Activated CD8-positive, alpha-beta memory T cell treated with anti-CD3 and anti-CD28 coated beads for 48 hours (primary cell): ENCODE measurements at places on chromosomes 2 and 18.
A peak's percentile ranks its signal among the peaks of the same experiment; 100 is the strongest.

DNA sequence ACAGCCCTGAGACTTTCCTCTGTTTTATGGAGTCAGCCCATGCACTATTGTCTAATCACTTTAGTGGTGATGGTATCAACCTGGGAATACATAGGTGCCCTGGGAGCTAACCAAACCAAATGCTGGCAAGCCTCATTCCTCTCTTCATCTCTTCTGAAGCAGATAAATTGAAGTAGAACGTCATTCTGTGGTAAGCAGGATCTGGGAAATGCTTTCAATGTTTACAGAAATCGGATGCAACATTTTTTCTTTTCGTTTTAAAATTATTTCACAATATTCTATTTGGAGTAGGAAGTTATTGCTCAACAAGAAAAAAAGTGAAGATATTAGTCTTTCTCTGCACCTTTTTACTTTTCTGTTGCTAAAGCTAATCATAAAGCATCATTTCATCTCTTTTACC is 114.2 kb downstream of the RBMS1 start:
- no peak for DNase-seq

GRCh38 chr18:2656981-2657512 is 1.5 kb downstream of the SMCHD1 start:
- DNase-seq, result no peak

- peak; percentile 73 for DNase-seq
Observed at GRCh38 chr2:86790676-86791572, at the start of gene CD8A. CD8A (minus strand) TSS chr2:86790913; CDS start chr2:86790825, 88 bp downstream.

DNA sequence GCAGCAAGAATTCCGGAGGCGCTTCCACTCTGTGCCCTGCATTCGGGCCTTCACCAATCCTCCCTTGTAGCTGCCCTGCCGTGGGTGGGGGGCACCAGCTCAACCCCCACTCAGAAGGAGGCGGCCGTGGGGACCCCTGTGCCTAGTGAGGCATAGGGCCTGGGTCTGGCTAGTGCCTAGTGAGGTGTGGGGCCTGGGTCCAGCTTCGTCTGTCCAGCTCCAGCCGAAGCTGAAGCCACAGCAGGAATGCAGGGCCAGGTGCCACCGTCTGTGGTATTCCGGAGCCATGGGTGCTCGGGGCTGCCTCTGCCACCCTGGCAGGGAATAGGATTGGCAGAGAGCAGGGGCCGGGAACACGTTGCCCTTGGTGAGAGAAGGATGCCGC is 12.3 kb downstream of the ODC1 start:
- no peak for DNase-seq

DNA sequence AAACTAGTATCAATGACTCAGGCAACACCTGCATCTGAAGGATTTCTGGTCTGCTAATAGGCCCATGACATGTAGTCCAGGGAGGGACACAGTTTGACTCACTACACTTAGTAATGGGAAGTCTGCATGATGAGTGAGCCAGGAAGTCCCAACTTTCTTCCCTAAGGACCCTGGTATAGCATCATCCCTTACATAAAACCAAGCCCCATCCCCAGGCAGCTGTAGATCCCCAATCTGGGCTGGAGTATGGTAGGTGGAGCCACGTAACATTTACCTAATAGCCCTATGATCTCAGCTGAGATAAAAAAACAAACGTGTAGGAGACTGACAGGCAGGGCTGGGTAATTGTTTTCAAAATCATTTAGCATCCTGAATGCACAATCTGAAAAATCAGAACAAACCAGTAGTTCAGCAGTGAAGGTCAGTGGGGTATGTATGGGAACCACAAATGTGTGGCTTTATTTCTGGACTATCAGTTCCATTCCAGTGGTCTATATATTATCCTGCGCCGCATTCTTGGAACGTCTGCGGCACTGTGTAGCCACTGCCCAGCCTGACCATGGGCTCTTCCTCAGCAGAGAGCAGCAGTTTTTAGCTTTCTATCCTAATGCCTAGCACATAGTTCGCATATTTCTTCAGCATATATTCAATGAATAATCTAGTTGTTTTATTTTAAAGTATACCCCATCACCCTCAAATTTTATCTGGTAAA is 33.5 kb downstream of the EPB41L3 start:
- DNase-seq, result no peak

DNA sequence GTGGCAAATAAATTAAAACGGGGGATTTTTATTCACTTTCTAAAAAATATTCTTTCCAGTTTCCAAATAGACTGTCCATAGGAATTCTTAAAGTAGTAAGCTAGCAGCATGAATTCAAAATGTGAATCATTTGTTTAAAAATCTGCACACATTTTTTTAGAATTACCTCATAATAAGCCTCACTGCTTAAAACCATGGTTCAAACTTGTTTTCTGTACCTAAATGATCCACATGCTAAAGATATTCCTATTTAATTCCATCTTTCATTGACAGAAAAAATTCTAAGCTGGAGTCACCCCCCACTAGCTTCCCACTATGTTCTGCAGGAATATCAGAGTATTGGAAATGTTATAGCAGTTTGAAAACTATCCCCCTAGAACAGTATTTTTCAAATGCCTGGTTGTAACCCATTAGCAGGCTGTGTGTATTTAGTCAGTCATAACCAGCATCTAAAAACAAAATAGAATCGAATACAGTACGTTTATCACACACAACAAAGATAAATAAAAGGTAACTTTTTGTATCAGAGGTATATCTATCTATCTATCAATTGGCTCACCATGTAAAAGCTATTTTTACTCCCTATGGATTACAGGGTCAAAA is 11.2 kb upstream of the IKZF2 start:
- DNase-seq, result no peak

- DNase-seq, result no peak
Observed at GRCh38 chr2:5690718-5691220, 1.4 kb upstream of the SOX11 start.

DNA sequence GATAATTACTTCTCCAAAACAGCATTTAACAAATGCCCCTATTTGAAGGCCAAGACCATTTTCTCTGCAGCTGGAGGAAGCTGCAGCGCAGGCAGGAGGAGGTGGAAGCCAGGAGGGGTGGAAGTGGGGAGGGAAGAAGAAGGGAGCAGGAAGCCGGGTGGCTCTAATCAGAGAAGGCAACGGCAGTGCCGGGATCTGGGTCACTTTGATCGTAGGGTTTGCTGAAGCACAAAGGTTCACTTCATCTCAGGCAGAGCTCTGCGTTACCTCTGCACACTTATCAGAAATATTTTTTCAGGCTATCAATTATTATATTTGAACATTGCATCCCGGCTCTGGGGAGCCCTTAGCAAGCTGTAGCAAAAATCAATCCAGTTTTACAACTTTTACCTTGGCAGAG is 315.8 kb upstream of the POU3F3 start:
- no peak for DNase-seq
